MG63 (cell line): ENCODE measurements at places on chromosomes 12 and 14. TPM values are rescaled to one million over a fixed set of nuclear protein-coding genes. Genes with fewer than 3 reads are reported as not detected.
A peak's percentile ranks its signal among the peaks of the same experiment; 100 is the strongest.

GRCh38 chr12:55043542-55043941 is 23.8 kb downstream of the NEUROD4 start:
- no peak for DNase-seq

DNA sequence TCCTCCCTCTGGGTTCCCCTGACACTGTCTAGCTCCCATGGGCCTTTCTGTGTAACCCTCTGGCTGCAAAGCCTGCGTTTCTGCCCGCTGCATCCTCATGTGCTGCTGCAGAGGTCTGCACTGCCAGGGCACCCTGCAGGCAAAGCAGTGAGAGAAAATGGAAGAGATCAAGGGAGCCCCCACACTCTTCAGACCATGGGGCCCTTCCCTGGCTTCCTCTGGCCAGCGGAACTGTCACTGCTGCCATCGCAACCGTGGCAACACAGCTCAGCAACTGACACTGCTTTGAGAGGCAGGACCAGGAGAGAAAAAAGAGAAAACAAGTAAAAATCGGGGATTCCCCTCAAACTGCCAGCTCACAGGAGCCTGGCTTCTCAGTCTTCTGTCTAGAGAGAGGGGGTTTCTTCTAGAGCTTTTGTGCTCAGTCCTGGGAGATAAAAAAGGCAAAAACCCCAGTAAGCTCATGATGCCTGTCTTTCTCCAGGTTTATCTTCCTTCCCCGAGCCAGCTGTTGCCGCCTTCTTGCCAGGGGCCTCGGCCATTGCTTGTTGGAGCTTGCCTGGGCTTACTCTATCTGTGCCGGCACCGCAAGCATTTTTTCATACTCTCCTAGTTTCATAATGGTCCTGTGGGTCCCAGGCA is 38.9 kb downstream of the C14orf132 start:
- DNase-seq: no peak

- DNase-seq: peak; percentile 54
Observed at GRCh38 chr14:65137648-65138307, 35.5 kb upstream of the MAX start.

- no peak for DNase-seq
Observed at GRCh38 chr14:68451696-68452373, 341.0 kb downstream of the ZFP36L1 start.

- peak; percentile 84 for DNase-seq
Observed at GRCh38 chr14:77041881-77042545, 13.5 kb upstream of the IRF2BPL start.

DNA sequence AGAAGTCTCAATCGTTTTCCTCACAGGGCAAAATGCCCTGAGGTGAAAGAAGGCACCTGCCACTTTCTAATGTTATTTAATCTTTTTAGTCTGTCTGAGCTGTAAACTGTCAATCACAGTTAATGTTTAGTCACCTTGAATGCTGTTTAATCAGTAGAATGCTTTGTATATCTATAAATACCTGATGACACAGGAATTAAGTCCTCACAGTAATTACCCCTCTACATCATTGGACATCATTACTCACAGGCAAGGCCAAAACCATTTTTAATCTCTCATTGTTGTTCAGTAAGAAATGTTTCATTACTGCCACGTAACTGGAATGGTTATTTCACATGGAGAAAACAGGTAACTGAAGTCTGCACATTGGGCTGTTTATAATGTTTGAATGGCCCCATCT is 178.8 kb downstream of the EXOC5 start:
- no peak for DNase-seq

DNA sequence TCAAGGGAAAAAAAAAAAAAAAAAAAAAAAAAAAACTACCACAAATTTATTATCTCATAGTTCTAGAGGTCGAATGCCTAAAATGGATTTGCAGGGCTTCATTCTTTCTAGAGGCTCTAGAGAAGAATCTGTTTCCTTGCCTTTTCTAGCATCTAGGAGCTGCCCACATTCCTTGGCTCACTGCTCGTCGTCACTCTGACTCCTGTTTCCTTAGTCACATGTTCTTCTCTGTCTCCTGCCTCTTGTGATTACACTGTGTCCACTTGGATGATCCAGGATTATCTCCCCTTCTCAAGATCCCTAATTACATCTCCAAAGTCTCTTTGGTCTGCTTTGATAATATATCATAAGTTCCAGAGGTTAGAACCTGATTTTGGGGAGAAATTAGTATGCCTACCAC is 88.7 kb downstream of the HECTD1 start:
- DNase-seq: no peak

GRCh38 chr12:62730649-62731048 is 204.3 kb downstream of the PPM1H start:
- DNase-seq: peak; percentile 80

The SERPINA9 gene
- total RNA-seq: not detected in 2 replicates

GRCh38 chr12:107101651-107102050 is 8.3 kb upstream of the CRY1 start:
- DNase-seq: no peak

GRCh38 chr12:65090461-65090860 is 30.6 kb downstream of the WIF1 start:
- DNase-seq: no peak

- no peak for DNase-seq
Observed at GRCh38 chr14:35682802-35683201, 126.3 kb downstream of the RALGAPA1 start.

The NKX2-8 gene
- total RNA-seq: not detected in 2 replicates

GRCh38 chr12:116040402-116040801 is 237.1 kb downstream of the MED13L start:
- no peak for DNase-seq

GRCh38 chr12:72888693-72889092 is 616.5 kb downstream of the TRHDE start:
- no peak for DNase-seq

DNA sequence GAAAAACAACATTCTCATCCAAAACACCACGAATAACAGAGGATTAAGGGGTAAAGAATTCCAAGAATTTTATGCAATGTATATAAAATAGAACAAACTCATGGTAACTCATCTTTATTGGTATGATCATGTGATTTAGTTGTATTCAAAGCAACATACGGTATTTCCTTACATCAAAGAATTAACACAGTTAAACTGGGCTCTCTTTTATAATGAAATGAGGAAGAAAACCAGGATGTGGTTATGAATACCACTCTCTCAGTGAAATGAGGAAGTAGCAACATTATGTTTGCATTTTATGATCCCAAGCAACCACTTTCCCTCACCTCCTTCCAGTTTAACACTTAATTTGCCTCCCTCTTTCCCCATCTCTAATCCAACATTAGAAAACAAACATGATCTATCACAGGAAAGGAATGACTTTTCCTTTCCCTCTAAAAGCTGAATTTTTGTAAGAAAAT is 22.9 kb downstream of the SPTLC2 start:
- DNase-seq: no peak

- no peak for DNase-seq
Observed at GRCh38 chr14:35258420-35258819, 33.8 kb upstream of the PSMA6 start.

DNA sequence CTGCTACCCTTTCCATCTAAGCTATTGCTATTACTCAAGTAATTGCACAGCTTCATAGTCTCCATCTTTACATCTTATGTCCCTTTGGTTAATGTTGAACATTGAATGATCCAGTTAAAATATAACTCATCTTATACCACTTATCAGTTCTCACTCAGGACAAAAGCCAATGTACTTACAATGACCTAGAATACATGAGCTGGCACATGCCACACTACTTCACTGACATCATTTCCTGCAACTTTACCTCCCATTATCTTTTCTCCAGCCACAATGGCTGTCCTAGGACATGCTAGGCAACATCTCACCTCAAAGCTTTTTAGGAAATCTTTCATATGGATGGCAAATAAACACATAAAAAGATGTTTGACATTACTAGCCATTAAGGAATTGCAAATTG is 309.2 kb downstream of the FOXG1 start:
- no peak for DNase-seq

DNA sequence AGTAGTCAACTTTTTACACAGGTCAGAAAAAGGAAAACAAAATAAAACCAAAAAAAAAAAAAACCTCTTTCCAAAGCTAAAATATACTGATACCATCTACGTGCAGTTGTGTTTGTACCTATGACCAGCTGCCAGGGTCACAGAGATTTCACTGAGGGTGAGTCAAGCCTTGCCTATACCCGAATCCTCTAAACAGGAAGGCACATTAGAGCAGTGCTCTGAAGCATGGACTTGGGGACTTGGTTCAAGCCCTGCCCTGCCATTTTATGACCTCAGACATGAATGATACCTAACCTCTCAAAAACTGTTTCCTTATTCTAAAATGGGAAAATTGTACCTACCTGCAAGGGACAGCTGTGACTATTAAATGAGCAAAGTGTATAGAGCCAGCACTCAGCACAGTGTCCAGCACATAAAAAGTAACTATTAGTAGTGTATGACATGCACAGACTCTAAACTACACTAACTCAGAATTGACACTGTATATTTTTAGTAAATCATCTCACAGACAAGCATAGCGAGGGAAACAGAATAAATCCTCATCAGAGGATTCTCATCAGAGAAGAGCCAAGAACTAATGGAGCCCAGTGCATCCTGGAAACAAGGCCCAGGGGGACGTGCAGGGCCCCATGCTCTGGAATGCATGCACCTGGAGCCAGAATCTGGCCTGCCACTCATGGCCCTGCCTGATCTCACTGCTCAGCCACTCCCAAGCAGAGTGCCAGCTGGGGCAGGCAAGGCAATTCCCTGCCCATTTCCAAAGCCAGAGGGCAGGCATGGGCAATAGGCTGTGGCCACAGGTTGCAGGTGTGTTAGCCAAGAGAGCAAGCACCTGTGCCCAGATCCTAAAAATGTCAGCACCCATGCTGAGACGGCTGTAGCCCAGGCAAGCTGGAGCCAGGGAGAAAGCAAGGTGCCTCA is 57.0 kb downstream of the NT5DC3 start:
- no peak for DNase-seq

- DNase-seq: no peak
Observed at GRCh38 chr14:34078117-34078743, 127.4 kb upstream of the EGLN3 start.

DNA sequence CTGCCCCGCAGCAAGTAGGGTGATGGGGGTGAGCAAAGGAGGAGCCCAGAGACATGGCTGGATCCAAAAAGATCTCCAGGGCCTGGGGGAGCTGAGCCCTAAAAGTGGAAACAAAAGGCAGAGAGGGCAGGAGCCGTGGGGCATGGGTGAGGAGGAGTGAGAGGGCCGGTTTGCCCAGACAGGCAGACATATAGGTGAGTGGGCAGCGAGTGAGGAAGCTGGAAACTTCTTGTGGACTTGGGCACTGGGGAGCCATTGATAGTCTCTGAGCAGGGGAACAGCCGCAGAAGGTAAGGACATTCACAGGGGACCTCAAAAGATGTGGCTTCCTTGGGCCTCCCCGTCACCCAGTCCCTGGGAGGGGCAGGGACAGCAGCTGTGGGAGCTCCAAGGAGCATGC is 16.8 kb upstream of the TMEM119 start:
- DNase-seq: no peak

GRCh38 chr12:51357374-51358047 is 11.0 kb upstream of the CELA1 start:
- no peak for DNase-seq

GRCh38 chr12:49615725-49616124 is 7.6 kb upstream of the PRPF40B start:
- DNase-seq: no peak

DNA sequence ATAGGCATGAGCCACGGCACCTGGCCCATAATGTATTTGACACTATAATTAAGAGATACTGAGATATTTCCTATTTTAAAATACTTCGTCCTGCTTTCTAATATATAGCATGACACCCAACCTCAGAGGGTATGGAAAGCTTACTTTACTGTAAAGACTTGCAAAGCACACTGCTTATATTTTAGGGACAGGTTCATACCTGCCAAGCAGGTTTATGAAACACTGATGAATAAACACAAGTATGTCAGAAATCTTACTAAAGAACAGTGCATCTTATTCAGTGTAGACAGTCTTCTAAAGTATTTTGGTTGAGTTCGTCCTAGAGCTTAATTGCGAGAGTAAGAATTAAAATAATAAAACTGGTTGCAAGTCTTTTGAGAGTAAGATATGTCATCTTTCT is 65.4 kb downstream of the PPFIBP1 start:
- no peak for DNase-seq

The PCED1B gene
- not detected in 2 replicates for total RNA-seq

- peak; percentile 7 for DNase-seq
Observed at GRCh38 chr14:69657950-69658355, 46.6 kb downstream of the SUSD6 start.
